HFFc6 (cell line): ENCODE measurements at places on chromosomes 2 and 18. TPM values are rescaled to one million over a fixed set of nuclear protein-coding genes. Genes with fewer than 3 reads are reported as not detected.
A peak's percentile ranks its signal among the peaks of the same experiment; 100 is the strongest.

GRCh38 chr2:21787941-21788340, 664.2 kb downstream of the TDRD15 start:
- DNase-seq: no peak
- H3K27me3 ChIP-seq: no peaks in the 10 kb centered on the region
- no peaks in the 10 kb centered on the region for H3K4me1 ChIP-seq
- H3K4me3 ChIP-seq: no peak overlapping the region
- H3K36me3 ChIP-seq: no peaks in the 10 kb centered on the region

- H3K27ac ChIP-seq: no peak overlapping the region
- no peak for DNase-seq
- H3K4me1 ChIP-seq: peaks cover 10% of the 10 kb centered on the region; the same call in 1 of the 2 replicates
- H3K27me3 ChIP-seq: peaks cover 24% of the 10 kb centered on the region
- H3K4me3 ChIP-seq: no peak overlapping the region
Observed at GRCh38 chr18:62386601-62387000, 61.5 kb downstream of the TNFRSF11A start.

Gene RPS27A
- total RNA-seq: 902 and 923 TPM in 2 replicates

GRCh38 chr2:220134756-220135534, 507.5 kb downstream of the SLC4A3 start:
- no peak overlapping the region for H3K27ac ChIP-seq
- no peaks in the 10 kb centered on the region for H3K4me1 ChIP-seq
- no peak overlapping the region for H3K4me3 ChIP-seq

GRCh38 chr18:53567929-53568574, 656.4 kb downstream of the MBD2 start:
- no peak overlapping the region for H3K4me3 ChIP-seq
- peak; percentile 33 for DNase-seq
- no peaks in the 10 kb centered on the region for H3K4me1 ChIP-seq

- no peak overlapping the region for H3K4me3 ChIP-seq
- no peaks in the 10 kb centered on the region for H3K27me3 ChIP-seq
- H3K4me1 ChIP-seq: no peaks in the 10 kb centered on the region
- peaks cover 5% of the 10 kb centered on the region; the same call in 1 of the 2 replicates for H3K36me3 ChIP-seq
Observed at GRCh38 chr18:64474773-64475172, 325.9 kb upstream of the LINC00305 start.

GRCh38 chr2:68653034-68653433, 9.7 kb downstream of the PROKR1 start:
- H3K27ac ChIP-seq: no peak overlapping the region
- no peaks in the 10 kb centered on the region for H3K36me3 ChIP-seq
- no peak for DNase-seq
- H3K27me3 ChIP-seq: peaks cover 22% of the 10 kb centered on the region
- no peaks in the 10 kb centered on the region for H3K4me1 ChIP-seq

Gene SERPINB8
- total RNA-seq: 37.2 to 47.9 TPM (median 40.9 TPM) in 3 replicates

DNA sequence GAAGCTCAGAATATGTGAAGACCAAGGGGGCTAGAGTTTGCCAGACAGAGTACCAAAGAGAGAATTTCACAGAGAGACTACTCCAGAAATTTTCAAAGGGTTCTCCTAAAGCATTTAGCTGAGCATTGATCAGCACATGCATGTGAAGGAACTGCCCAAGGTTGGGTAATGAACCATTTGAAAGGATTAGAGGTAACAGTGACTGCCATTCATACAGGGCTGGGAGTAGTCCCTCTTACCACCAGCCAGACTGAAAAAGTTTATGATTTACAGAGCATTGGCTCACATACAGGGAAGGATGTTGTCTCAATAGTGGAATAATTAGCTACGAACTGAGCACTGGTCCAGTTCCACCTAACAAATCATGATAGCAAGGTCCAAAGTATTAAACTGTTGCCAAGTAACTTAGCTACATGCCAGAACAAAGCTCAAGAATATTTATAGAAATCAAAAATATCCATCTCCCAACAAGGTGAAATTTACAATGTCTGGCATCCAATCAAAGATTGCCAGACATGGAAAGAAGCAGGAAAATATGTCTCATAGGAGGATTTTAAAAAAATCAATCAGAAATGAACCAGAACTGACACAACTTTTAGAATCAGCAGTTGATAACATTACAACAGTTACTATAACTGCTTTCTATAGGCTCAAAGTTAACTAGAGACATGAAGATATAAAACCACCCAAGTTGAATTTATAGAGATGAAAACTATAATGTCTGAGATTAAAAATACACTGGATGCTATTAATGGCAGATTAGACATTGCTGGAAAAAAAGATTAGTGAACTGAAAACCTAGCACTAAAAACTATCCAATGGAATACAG, 25.7 kb upstream of the RNF103 start:
- DNase-seq: no peak
- no peak overlapping the region for H3K4me3 ChIP-seq
- no peaks in the 10 kb centered on the region for H3K4me1 ChIP-seq

Gene TGFA
- 0.18 to 0.26 TPM in 2 of 3 replicates, not detected in the other for total RNA-seq

GRCh38 chr2:214410918-214411554, at the start of gene VWC2L:
Gene VWC2L, plus strand, starts transcription at chr2:214411054. Its CDS starts 3,140 bp downstream, at chr2:214414194.
- H3K27ac ChIP-seq: no peak within 1 kb of the TSS
- no peaks in the 10 kb centered on the region for H3K4me1 ChIP-seq
- no peaks in the 10 kb centered on the region for H3K27me3 ChIP-seq

Gene COPS9
- total RNA-seq: 147 to 184 TPM (median 176 TPM) in 3 replicates

Gene FAHD2B
- total RNA-seq: 3.5 to 5.8 TPM (median 5.6 TPM) in 3 replicates

DNA sequence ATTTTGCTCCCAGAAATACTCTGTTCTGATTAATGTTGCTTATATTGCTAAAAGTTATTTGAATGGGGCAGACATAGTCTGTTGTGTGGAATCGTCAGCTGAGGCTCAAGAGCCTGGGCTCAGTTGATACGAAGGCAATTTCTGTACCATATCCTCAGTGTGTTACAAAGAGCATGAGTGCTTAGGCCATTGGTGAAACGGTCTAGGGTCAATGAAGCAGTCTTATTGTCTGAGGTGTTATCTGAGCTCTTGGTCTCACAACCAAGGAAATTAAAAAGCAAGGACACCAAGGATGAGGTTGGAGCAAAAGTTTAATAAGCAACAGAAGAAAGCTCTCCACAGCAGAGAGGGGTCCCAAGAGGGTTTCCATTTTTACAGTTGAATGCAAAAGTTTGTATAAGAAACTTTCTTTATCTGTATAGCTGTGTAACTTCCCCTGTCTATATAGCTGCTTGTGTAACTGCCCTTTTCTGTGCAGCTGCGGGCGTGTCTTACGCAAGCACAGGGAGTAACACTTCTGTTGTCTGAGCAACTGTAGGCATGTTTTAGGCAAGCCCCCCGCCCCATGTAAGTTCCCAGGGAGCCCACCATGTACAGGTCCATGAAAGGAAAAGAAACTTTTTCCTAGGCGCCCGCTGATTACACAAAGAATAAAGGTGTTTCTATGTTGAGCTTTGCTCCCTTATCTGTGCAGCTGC, 40.6 kb upstream of the DSC1 start:
- no peak overlapping the region for H3K27ac ChIP-seq
- H3K4me1 ChIP-seq: no peaks in the 10 kb centered on the region

DNA sequence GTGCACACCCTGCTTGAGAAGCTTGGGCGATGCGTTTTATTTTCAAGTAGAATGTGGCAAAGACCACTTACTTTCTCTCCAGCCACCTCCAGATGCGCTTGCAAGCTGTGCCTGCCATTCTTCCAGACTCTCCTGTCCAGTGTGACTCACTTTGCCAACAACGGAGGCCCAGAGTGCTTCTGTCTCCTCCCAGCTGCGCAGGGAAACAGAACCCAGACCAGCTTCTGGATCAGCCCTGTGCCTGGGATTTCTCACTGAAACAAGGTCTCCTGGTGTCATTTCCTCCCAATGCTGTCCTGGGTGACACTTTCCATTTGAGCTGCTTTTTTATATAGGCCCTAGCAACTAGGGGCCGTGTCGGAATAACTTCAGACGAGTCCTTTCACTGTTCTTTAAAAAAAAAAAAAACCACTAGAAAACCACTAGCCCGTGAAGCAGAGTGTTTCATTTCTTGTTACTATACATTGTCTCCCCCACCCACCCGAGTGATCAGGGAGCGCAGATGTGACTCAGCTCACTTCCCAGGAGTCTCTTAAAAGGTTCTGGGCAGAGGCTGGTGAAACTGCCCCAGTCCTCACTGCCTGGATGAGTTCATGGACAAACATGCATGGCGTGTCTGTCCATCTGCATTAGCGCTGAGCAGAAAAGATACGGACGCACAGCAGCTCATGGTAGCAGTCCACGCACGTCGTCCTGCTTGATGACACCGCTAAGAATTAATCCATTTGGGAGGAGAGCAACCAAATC, 25.3 kb upstream of the RPL31 start:
- no peaks in the 10 kb centered on the region for H3K27me3 ChIP-seq
- no peak overlapping the region for H3K27ac ChIP-seq
- H3K4me3 ChIP-seq: no peak overlapping the region
- DNase-seq: no peak

- no peaks in the 10 kb centered on the region for H3K4me1 ChIP-seq
- H3K27ac ChIP-seq: no peak overlapping the region
- no peak for DNase-seq
- H3K27me3 ChIP-seq: peaks cover 15% of the 10 kb centered on the region
Observed at GRCh38 chr2:240291337-240292034, 144.0 kb upstream of the GPC1 start.
